ENCODE measurements at places on chromosomes 12 and 14.

GRCh38 chr12:27810756-27811155 lies 30.7 kb upstream of the MANSC4 start:
- DNase-seq = no peak

GRCh38 chr14:103157969-103158368 lies 34.7 kb downstream of the TNFAIP2 start:
- no peak for DNase-seq

GRCh38 chr12:108483213-108484059 lies 31.6 kb upstream of the FICD start:
- DNase-seq = no peak

DNA sequence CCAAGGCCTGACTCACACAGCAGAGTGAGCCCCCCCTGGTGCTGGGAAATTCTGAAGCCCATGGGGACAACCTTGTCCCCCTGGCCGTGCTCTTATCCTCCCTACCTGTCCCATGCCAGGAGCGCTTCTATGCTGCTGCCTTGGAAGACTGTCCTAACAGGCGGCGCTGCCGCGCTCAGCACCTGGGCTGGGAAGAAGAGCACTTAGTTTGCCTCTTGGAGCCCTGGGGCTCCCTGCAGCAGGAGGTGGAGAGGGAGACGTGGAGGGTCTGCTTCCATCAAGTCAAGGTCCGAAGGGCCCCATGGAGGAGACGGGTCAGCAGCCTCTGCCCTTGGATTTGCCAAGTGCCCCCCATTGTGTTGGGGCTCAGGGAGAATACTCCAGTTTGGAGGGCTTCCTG lies 300.5 kb downstream of the CACNA1C start:
- no peak for DNase-seq

GRCh38 chr12:24232531-24232930 lies 283.1 kb upstream of the SOX5 start:
- DNase-seq = no peak

DNA sequence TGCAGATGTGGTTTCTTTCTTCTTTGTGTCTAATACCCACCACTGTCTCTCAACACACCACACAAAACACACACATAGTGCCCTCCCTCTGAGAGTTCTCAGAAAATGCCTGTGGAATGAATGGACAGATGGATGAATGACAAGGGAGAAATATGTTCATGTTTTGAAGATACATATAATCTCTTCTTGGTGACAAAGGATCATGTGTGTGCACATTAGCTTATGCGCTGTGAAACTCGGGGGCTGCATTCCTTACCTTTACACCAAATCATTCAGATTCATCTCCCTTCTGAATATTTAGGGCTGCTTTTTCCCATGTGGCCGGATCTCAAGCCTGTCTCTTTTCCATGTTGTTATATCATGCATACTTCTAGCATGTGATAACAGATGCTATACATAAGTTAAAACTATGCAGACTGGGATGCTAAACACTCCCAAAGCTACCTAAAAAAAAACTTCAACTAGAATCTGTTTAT lies 111.4 kb downstream of the EPS8 start:
- DNase-seq = no peak

DNA sequence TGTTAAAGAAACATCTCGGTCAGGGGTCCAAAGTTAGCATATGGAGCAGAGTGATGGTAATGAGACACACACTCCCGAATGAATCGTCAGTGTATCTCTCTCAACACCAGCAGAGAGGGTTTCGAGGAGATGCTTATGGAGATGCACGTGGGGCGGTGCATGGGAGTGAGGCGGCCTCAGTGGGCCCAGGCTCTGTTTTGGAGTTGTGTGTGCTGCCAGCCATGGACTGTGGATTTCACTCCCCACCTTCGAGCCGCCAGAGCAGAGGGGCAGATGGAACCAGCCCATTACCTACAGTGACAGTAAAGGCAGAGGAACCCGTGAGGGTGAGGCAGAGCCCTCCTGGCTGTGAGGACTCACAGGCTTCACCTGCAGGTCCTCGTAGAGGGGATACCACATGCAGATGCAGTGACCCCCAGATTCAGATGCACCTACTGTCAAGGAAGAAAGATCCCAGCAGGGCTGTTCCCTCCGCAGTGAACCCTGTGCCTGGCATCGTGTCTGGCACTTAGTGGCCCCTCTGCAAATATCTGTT lies 68.2 kb downstream of the WDR20 start:
- DNase-seq = no peak

DNA sequence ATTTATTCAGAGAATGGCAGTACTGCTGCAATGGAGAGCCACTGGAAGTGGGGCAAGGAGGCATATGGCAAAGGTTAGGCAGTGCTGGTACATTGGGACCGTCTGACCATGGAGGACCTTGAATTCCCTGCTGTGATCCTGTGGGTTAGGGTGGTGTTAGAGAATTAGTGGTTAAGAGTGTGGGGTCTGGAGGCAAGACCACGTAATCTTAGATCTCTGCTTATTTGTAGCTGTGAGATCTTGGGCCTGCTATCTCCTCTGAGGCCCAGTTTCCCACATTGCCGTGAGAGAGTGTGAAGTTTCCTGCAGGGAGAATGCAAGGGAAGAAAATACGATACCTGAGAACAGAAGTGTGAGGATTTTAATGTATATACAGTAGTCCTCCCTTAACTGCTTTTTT lies 147.7 kb downstream of the ERC1 start:
- no peak for DNase-seq

DNA sequence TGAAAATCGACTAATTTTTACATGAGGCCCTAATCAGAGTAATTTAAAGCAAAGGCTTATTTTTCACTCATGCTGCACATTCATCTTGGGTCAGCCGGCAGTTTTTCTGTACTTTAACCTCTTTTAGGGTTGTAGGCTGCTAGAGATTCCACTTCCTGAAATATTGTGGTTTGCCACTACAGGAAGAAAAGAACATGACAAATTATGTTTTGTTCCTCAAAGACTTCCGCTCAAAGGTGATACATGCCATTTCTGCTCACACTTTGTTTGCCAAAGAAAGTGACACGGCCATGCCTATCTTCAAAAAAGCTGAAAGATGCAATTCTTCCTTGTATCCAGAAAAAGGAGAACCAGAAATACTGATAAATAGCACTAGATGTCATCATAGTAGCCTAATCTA lies 183.4 kb upstream of the PPFIA2 start:
- DNase-seq = no peak

DNA sequence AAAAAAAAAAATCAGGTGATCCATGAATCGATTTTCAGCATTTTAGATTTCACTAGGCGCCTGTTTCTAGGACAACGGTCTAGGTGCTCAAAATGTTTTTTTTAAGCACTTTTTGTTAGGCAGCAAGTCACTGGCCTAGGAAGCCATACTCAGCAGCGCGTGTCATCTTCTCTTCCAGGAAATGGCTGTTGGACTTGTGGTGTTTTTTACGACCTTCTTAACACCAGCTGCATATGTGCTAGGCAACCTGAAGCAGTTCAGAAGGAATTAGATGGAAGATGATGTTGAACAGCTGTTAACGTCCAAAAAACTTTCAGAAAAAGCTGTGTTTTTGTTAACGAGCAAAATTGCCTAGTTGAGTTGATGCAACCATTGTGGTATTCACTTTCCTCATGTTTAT lies 868 bp downstream of the COX8C start:
- peak; percentile 4 for DNase-seq

GRCh38 chr14:70972107-70972976 lies 65.1 kb downstream of the PCNX1 start:
- peak; percentile 81 for DNase-seq

DNA sequence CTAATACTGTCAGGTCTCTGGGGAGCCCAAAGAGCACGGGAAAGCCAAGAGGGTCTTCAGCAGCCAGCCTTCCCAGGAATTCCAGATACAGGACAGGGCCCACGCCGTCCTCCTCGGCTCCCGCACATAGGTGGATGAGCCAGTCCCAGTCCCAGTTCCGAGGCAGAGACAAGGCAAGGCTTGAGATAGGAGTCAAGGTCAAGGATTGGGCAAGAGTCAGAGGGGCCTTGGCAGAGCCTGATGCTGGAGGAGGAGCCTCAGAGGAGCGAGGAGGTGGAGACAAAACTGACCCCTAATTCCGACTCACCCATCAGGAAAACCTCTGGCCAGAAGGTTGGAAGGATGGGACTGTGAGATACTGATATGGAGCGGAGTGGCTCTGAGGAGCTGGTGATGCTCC lies 21.0 kb downstream of the KRT80 start:
- DNase-seq = no peak

DNA sequence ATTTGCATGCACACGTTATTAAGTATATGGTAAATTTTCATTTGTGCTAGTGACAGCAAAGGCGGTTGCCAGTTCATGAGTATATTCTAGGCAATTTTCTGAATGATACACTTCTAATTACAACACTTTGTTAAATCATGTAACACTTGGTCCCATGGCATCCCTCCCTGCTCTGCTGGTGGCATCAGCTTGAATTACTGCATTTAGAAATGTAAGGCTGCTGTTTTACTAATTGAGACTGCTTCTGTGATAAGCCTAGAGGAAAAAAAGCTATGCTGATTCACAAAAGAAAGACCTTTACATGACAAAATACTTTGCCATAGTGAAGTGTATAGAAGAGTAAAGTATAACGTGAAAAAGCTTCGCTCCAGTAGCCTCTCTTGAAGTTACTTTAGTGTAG lies 636.1 kb downstream of the KCNH5 start:
- DNase-seq = no peak

- DNase-seq = no peak
Measured at GRCh38 chr12:105158876-105159275, 51.3 kb downstream of the WASHC4 start.

DNA sequence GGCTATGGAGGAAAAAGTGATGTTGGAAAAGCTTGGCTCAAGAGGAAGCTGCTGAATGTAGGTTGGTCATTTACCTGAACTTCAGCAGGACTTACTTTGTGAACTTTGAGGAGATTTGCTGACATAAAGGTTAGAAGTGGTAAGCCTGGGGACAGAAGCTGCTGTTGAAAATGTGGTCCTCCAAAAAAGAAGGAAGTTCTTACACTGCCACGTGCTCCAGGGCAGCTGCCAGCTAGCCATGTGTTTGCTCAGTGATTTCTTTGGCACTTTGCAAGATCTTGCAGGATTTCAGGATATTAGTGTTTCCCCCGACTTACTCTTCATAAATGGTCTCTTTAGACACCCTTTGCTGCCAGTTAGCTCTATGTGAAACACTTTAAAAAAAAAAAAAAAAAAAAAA lies 14.8 kb upstream of the DYRK2 start:
- no peak for DNase-seq

DNA sequence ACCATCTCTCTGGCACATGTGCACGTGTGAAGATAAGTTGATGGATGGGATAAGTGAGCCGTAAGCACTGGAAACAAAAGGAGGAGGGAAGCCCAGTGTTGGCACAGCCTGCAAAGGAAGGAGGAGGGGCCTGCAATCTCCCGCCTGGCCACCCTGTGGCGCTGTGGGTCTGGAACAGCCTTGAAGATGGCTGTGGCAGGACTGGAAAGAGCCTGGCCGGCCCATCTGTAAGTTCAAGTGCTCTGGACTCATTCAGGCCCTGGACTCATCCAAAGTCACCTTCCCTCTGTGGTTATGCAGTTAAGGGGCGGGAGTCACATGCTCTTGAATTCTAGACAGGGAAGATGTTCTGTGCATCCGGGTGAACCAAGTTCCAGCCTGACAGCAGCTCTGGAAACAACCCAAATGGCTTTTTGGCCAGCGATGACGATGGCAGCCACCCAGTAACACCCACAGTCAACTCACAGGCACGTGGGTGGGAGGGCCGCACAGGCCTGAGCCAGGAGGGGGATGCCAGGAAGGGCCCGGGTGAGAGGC lies 50.4 kb downstream of the CHGA start:
- DNase-seq = peak; percentile 89

DNA sequence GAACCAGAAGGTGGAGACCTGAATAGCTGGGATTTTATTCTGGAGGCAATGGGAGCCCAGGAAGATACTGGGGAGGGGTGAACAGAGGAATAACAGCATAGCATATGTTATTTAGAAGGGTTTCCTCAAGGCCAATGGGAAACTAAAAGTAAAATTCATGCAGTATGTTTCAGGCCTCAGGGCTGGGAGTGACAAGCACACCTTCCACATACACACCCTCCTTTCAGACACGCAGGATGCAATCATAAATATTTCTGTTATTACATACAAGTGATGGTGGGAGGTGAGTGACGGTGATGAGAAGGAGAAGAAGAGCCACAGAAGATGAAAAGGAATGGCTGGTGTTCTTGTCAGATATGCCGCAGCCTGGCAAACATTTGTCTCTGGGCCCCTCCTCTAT lies 106.1 kb upstream of the FLRT2 start:
- no peak for DNase-seq

DNA sequence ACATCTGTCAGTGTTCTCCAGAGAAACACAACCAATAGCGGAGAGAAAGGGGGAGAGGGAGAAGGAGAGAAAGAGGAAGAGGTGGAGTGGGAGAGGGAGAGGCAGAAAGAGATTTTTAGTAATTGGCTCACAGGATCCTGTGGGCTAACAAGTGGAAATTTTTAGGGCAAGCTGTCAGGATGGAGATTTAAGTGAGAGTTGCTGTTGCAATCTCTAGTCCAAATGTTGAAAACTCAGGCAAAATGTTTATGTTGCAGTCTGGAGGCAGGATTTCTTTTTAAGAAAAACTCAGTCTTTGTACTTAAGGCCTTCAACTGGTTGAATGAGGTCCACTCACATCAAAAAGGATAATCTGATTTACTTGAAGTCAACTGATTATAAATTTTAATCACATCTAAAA lies 12.5 kb upstream of the GLIPR1L2 start:
- no peak for DNase-seq

DNA sequence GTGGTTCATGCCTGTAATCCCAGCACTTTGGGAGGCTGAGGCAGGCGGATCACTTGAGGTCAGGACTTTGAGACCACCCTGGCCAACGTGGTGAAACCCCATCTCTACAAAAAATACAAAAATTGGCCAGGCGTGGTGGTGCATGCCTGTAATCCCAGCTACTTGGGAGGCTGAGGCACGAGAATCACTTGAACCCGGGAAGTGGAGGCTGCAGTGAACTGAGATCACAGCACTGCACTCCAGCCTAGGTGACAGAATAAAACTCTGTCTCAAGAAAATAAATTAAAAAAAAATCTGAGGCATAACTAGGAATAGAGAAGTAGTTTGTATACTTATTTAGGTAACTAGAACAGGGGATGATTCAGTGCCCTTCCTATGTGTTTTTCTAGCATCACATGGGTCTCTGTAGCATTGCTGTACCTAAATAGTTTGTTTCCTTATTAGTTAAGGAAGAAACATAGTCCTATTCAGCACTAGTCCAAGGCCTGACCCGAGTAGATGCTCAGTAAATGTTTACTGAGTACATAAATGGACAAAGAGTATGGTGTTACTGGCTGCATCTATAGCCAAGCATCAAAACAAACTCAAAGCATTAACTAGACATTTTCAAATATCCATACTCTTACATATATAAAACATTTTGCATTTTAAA lies 21.7 kb downstream of the TAOK3 start:
- DNase-seq = no peak

- peak; percentile 58 for DNase-seq
Measured at GRCh38 chr14:79578470-79578869, 632.8 kb downstream of the DIO2 start.

GRCh38 chr12:132774646-132775275 lies 13.1 kb upstream of the ANKLE2 start:
- no peak for DNase-seq

DNA sequence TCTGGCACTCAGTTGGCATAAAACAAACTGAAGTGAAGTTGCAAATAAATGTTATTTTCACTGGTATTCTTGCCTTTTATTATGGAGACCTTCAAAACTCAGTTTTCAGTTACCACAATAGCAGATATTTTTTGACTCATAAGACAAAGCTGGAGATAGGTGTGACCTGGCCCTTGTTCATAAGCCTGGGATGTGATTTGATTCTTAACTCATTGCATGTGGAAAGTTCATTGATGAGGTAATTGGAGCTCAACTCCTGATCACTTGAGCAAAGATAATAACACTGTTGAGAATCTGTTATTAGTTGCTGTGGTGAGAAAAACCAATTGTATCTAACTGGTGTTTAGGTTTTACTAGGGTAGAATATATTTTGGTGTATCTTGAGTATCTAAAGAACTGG lies 105.1 kb downstream of the AEBP2 start:
- no peak for DNase-seq
